GM18507 (cell line): ENCODE measurements at places on chromosomes 4 and X.

DNA sequence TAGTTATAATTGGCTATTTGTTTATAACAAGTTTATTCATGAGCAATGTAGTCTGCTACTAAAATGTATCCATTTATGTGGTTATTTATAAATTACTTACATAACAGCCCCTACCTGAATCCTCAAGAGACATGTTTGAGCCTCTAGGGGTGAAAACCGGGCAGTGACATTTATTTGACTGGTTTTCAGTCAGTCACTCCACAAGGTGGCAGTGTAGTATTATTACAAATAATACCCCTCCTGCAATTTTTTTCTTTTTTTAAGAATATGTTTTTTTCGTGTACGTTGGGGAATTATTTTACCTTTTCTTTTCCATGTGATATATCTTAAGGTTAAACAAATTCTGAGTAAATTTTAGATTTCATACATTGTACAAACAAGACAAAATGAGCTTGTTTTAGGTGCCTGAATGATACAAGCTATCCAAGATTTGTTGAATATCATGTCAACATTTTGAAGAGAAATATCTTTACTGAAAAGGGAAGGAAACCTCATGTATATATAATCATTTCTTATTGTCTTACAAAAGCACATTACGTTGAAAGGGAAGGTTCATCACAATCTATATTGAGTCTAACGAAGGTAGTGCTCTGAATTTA, 598.7 kb upstream of the TECRL start:
- DNase-seq: no peak

DNA sequence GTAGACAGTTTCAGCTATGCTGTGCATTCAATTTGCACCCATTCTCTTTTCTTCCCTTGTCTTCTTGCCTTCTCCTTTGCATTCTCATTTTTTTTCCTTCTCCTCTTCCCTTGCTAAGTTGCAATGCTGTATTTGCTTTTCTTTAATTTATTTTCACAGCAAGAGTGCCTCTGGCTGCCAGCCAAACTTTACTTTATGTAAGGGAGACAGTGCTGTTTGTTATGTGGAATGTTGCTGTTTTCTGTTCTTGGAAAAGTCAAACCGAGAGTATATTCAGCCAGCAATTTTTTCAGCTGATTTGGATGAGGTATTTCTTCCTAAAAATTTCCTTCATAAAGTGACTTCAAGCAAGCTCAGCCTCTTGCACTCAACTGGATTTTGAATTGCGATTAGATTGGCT, 1293.4 kb downstream of the ARAP2 start:
- DNase-seq: no peak

GRCh38 chr4:103429283-103429682, 231.1 kb upstream of the CENPE start:
- no peak for DNase-seq

DNA sequence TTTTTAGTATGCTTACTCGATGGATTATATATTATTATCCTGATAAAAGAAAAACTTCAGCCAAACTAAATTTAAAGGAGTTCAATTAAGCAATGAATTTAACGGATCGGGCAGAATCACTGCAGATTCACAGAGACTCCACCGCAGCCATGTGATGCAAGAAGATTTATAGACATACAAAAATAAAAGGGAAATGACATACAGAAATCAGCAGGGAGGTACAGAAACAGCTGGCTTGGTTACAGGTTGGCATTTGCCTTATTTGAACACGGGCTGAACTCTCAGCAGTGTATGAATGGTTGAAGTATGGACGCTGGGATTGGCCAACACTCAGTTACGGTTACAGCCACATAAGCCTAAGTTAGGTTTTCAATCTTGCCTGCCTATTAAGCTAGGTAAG, 35.4 kb upstream of the DHRSX start:
- no peak for DNase-seq

DNA sequence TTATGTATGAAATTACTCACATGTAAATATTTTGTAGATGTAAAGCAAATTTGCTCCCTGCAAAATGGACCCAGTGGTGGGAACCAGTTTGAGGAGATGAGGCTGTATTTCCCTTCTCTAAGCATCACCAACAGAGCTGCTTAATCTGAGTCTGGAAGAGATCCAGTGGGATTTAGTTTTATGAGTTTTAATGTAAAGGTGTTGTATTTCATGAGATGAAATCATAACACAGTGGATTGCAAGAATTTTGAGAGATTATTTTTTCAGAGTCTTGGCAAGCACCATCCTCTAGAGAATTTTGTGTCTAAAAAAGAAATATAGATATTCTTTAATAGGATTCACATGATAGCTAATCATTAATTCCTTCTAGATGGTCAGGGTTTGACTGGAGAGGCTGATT, 35.6 kb upstream of the SFRP2 start:
- no peak for DNase-seq

DNA sequence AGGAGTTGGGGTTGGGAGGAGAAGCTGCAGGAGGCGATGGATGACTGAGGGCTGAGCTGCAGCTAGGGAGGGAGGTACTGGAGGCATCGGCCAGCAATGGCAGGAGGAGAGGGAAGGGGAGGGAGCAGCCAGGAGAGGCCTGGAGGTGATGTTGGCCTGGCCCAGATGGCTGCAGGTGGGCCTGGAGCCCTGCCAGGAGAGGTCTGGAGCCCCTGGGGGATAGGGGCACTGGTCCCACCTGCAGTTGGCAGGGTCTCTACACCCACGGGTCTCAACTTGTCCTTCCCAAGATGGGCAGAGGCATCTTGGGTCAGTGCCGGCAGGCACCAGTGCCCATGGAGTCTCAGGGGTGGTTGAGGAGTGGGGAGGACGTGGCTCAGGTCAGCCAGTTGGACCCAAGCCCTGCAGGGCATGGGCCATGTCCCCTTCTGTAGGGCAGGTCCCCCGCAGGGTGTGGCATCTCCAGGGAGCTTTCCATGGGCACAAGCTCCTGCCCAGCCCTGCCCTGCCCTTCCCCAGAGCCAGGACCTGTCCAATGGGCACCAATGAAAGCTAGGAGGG, 2.7 kb upstream of the MXD4 start:
- no peak for DNase-seq

GRCh38 chrX:130030826-130031225, 48.4 kb downstream of the BCORL1 start:
- no peak for DNase-seq

DNA sequence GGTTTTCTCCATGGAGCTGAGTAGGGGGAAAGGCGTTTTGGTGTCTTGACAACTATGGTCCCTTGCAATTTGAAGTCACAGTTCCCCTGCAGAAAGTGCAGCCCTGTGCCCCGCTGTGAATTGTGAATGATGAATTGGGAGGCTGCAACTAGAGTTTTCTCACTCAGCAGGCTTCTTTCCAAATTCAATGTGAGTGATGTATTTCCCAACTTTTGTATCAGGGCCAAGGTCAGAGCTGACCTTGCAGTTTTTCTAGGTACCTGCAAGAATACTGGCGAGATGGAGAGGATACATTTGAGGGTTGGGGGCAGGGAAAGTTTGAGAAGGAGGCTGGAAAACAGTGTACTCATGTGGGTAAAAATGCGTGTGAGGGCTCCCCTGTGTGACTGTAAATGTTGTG, 11.7 kb downstream of the PHEX start:
- no peak for DNase-seq

- no peak for DNase-seq
Measured at GRCh38 chr4:184801781-184802696, 23.7 kb downstream of the ACSL1 start.

- no peak for DNase-seq
Measured at GRCh38 chr4:129335276-129335675, 239.3 kb downstream of the C4orf33 start.

- no peak for DNase-seq
Measured at GRCh38 chr4:168743601-168744000, 246.7 kb downstream of the PALLD start.

- DNase-seq: no peak
Measured at GRCh38 chrX:24955372-24955930, 60.3 kb downstream of the ARX start.

DNA sequence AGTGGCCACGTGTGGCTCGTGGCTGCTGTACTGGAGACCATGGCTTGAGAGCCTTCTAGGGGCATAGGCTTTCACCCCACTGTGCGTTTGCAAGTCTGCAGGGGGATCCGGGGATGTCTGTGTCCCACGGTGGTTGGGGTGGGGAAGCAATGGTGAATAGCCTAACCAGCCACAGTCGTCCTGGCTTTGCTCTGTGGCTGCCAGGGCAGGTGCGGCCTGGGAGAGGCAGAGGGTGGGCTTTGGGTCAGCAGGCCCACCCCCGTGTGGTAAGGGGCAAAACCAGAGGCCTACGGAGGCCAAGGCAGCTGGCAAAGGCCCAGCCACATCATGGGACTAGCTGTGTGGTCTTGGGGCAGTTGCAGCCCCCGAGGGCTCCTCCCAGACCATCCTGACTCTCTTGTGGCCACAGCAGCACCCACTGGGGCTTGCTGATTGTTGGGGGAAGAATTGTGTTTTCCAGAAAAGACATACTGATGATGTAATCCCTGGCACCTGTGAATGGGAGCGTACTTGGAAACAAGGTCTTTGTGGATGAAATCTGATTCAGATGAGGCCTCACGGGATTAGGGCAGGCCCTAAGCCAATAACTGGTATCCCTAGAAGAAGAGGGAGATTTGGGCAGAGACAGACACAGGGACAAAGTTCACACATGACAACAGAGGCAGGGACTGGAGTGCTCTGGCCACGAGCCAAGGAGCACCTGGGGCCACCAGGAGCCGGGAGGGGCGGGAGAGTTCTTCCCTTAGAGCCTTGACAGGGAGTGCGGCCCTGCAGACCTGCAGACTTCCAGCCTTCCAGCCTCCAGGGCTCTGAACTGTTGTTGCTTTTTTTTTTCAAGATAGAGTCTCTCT, 2.9 kb downstream of the CPZ start:
- DNase-seq: no peak

DNA sequence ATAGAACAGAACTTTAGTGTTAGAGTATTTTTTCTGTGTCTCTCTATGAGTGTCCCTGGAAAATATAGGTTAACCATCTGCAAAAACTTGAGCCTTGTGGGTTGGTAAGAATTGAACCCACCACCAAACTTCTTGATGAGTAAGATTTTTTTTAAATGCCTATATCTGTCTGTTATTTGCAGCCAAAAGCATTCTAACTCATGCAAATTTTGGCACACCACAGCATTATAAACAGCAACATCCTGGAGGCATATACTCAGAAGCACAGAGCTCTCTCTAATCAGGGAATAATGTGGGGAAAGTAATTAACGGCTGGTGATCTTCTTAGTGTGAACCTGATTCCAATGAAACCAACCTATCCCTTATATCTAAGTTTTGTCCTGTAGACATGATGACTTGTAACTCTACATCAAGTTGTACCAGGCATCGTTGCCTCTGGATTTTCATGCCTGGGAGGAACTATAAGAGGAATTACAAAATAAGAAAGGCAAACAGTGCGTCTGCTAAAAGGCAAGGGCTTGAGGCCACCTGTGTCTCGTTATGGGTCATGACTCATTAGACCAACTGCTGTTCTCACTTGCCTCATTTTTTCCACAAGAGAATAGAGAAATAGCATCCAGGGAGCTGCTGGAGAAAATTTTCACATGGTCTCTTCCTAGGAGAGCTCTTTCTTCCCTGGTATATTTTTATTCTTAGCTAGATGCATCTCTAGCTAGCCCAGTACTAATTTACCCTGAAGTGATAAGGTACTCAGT, 202.4 kb downstream of the CHIC2 start:
- no peak for DNase-seq

DNA sequence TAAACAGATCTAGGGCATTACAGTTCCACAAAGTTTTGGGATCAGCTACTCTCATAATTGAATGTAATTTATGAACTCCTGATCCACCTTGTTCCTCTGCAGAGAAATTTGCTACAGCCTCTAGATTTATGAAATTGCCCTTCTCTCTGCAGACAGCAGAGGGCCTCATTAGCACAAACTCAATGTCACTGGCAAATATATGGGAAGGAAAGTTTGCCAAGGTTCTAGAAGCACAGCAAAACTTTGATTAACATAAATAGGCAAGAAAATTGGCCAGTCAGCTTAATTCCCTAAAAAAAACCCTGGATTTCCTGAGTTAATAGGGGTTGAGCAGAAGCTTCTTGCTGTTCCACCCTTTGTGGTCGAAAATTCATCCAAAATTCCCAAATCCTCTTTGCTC, 31.5 kb downstream of the PRPS1 start:
- DNase-seq: no peak

DNA sequence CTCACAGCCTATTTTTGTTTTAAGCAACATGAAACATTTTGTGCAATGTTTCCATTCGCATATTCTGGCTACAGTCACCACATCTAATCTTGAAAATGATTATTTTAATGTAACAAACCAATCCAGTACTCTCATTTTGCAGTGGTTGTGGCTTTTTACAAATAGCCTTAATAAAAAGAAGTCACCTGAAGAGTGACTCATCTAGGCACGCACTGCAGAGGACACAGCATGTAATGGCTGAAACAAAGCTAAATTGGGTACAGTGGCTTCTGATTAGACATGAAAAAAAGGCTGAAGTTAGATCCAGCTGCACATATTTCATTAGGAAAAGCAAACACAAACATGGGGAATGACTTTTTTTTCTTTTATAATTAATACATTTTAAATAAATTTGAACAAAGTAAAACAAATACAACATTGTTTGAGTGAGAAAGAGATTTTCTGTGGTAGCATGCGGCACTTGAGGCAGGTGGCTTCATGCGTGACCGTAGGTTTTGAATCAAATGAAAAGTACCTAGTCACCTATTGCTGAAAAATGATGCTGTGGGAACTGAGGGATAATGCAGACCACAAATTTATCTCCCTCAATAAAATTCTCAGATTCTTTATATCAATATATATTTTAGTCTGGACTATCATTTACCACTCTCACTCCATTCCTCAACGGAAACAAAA, 240.8 kb upstream of the DDX53 start:
- no peak for DNase-seq

- no peak for DNase-seq
Measured at GRCh38 chr4:26724534-26724933, 136.1 kb upstream of the STIM2 start.

GRCh38 chr4:16952462-16952871, 54.0 kb upstream of the LDB2 start:
- DNase-seq: no peak

GRCh38 chr4:827209-828081, 1.5 kb upstream of the CPLX1 start:
- DNase-seq: no peak
